ENCODE measurements at places on chromosomes 6 and 20.

DNA sequence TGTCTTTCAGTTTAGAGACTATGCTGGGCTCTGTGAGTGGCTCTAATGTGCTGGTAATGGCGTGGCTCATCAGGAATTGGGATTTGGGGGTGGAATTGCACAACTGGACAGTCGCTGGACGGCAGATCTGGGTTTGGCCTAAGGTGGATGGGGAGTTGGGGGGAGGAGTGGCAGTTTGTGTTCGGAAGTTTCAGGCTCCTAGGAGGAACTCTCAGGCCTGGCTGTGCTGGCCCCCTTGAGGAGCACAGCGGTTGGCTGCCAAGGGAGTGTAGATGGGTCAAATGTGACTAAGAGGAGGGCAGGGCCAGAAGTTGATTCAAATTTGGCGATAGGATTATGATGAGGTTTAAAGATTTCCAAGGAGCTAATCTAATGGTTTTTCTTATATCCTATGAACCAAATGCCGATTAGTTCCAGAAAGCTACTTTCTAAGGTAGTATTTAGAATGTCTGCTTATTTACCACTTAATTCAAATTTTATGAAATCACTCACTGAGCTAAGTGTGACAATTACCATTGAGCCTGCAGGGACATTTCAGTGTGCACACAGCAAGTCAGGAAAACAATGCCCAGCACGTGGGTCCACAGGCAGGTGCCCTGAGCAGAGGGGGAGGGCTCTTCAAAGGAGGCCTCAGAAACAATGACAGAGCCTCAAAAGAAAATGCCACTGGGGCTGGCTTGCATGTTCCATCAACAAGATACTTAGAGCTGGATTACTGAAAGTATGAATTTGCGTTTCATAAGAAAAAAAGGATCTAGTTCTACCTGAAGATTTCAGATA is 111.0 kb downstream of the GJA10 start:
- no peak for DNase-seq

DNA sequence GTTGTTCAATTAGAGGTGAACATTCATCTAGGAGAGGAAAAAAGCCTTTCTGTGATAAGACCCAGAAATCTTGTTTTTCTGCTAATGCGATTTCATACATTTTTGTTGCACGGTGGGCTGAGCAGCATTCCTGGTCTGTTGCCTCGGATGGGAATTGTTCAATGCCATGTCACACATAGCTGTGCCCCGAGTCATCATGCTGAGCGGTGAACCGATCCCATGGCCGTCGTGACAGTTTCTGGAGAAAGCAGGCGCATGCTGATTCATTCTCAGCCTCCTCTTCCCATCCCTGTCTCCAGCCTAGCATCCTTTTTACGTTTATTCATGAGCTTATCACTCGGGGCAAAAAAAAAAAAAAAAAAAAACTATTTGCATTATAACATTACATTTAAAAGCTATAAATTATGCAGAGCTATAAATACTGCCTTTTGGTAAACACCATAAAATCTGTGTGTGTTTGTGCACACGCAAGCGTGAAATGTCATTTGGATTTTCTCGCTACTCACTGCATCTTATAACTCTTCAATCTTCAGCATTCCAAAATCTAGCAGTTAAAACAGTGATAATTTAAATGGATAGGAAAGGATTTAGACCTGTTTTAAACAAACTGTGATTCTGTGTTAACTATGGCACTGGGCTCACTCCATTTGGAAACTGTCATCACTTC is 58.9 kb upstream of the IFNGR1 start:
- DNase-seq, result no peak

DNA sequence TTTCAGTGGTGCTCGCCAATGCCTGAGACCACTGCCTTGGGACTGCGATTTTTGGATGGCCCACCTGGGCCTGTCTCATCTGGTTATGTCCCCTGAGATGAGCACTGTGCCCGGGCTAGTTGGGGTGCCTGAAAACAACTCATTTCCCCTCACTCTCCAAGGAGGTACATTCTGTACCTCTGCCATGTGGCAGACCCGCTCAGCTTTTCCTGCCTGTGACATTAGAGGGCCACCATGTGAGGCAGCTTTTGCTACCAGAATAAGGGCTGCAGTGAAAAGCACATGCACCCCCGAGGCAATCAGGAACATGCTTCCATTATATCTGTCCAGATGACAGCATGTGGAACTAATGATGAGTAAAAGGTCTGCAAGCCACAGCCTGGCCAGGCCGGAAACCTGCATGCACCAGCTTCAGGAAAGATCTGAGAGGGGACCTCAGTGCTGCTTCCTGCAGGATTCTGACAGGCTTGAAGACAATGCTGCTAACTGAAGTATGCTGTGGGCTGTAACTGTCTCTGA is 11.3 kb upstream of the SRSF6 start:
- no peak for DNase-seq

DNA sequence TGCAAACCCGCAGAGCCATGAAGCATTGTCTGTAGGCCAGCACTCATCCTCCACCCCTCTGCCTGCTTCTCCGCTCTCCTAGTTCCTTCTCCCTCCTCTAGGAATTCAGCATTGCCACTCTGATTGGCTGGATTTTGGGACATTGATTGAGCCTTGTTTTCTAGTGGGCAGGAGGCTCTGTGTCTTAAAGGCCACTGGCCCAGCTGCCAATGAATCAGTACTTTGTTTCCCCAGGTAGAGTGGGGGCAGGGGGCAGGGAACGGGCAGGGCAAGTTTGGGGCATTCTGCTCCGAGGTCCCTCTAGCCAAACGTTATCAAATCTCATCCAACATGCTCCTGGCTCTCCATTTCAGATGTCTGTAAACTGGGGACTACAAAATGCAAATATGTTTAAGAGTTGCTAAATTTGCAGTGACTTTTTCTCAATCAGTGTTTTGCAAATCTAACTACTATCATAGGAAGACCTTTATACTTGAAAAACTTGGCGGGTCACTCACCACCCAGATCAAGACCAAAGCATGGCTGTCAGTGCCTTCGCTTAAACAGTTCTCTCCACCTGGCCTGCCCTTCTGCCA is 10.4 kb upstream of the BPI start:
- no peak for DNase-seq

DNA sequence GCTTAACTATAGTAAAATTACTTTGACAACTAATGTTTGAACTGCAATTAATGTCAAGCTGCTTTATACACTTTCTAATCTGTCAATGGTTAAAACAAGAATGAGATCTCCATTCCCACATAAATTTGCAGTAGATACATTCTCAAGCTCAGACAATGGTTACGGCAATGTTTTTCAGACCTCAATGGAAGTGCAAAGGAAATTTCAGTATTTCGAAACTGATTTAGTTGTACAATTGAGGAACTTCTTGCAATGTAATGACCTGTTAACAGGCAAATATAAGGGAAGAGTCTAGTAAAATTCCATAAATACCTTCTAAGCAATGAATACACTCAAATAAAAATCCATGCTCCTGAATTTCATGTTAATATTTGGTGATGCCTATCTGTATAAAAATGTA is 94.7 kb downstream of the ADTRP start:
- DNase-seq, result no peak

GRCh38 chr6:168581706-168582105 is 140.7 kb downstream of the SMOC2 start:
- no peak for DNase-seq

DNA sequence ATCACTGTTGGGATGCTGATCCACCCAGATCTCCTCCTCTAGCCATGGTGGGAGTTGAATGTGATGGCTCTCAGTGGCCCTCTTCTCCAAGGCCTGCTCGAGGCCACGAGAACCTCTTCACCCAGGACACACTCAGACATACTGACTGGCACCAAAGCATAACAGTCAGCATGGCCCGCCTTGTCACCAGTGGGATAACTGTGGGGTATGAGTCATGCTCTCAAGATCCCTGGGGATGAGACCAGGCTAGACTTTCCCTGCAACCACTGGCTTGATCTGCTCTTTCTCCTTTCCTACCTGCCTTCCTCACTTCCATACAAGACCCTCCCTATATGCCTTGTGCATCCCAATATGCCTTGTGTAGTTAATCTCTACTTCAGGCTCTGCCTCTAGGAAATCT is 66.8 kb downstream of the RIN2 start:
- DNase-seq, result no peak

DNA sequence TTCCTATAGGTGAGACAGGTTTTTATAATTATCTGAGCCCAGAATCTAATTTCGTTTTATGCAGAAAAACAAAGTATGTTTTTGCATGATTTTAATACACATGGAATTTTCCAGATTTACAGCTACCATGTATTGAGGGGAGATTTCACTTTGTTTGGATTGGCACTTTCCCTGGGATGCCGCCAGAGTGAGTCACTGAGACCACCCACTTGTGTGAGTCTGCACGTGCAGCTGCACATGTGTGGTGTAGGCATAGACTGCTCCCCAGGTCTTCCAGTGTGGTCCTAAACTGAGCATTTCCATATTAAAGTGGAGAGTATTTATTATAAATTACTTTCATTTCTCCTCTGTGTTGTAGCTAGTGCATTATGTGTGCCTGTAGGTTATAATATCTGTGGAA is 186.8 kb downstream of the UBE3D start:
- no peak for DNase-seq

DNA sequence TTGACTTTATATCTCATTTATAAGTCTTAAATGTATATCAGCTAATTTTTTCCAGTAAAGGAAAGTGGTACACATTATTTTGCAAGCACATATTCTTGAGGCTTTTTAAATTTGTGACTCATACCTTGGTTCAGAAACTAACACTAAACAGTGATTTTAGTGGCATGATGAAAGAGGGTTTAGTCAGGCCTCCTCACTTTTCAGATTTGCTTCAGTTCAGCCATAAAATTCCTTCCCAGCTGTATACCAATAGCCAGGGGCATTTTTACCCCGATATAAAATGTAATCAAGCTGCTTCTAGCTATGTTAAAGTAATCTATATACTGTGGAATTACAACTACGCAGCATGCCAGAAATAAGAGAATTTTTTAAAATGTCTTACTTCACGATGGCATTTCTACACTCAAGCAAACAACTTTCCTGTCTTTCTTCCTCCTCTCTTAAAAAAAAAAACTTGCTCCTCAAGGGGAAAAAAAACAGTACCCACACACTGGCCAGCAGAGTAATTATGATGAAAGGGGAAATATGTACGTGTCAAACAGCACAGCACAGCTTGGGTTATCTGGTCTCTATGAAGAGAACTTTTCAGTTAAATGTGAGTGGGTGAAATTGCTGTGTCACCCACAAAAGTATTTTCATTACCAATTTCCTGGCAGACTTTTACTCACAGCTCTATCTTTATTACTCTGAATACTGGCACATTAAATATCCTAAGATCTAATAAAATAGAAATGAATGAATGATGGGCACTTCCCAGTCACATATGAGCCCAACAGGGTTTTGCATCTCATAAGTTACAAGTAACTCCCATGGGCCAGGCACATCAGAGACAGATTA is 244.8 kb upstream of the TENT5A start:
- no peak for DNase-seq

- no peak for DNase-seq
These were observed 2.2 kb downstream of the NOL4L start for GRCh38 chr20:32582659-32583580.

- DNase-seq, result no peak
These were observed 83.6 kb upstream of the CCDC167 start for GRCh38 chr6:37583261-37583660.

DNA sequence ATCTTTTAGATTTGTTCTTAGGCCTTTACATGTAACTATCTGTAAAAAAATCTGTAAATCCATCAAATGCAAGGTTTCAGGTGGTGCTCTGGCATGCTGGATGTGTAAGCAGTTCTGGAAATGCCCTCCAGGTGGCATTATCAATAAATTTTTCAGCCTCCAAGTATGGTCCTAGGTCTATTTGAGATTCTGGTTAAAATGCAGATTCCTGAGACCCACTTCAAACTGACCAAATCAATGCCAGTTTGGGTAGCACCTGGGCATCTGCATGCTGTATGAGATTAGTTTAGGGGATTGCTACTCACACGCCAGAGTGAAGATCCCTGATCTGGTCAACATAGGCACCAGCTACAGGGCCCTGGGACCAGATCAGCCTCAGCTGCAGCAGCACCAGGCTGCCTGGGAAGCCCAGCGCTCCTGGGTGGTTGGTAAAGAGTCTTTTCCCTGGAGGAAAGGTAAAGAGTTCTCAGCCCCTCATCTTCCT is 507.3 kb upstream of the CITED2 start:
- DNase-seq, result no peak

- DNase-seq, result no peak
These were observed 578.0 kb upstream of the NOX3 start for GRCh38 chr6:156033598-156033997.

DNA sequence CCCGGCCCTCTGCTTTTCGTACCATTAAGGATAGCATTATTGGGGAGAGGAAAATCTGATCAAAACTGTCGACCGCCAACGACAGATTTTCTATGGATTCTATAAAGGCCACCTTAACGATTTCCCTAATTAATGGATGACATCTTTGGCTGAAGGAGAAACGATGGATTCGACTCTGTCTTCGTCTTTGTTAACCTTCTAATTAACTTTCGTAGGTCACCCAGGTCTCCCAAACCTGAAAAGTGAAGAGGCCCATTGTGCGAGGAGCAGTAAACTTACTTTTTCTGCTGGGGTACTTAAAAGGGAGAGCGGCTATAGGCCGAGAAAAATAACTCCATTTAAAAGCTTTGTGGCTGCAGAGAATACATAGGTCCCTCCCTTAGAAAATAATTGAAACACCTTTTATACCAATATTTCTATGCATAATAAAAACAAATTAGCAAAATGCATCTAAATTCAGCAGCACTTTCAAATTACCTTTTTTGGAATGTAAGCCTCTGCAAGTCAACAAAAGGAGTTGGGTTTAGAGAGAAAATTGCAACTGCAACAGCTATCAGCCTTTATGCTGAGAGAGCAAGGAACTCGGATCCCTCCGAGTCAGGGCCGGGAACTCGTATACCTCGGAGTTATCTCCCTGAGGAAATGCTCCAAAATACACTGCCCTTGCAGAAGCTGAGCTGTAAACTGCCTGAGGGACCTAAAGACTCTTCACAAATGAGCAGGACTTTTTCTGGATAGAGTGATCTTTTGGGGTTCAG is 31.4 kb upstream of the NR2E1 start:
- no peak for DNase-seq

- no peak for DNase-seq
These were observed 18.3 kb downstream of the BPIFB1 start for GRCh38 chr20:33301192-33301930.

All from activated T-cell treated with anti-CD3 and anti-CD28 coated beads for 48 hours (primary cell).